ENCODE measurements at places on chromosomes 6 and 20. TPM values are rescaled to one million over a fixed set of nuclear protein-coding genes. Genes with fewer than 3 reads are reported as not detected.

Gene SNAI1
- not detected for total RNA-seq

Gene BMP7
- not detected for total RNA-seq

Gene GPR63
- 0.57 TPM for total RNA-seq

Gene GID8
- total RNA-seq, result 23.5 TPM

Gene SLC22A2
- total RNA-seq, result not detected

Gene TNNC2
- total RNA-seq, result 0.34 TPM

Gene EBF4
- 0.19 TPM for total RNA-seq
